Tibial nerve (tissue), 4 donors: ENCODE measurements at places on chromosomes 5 and 9.

DNA sequence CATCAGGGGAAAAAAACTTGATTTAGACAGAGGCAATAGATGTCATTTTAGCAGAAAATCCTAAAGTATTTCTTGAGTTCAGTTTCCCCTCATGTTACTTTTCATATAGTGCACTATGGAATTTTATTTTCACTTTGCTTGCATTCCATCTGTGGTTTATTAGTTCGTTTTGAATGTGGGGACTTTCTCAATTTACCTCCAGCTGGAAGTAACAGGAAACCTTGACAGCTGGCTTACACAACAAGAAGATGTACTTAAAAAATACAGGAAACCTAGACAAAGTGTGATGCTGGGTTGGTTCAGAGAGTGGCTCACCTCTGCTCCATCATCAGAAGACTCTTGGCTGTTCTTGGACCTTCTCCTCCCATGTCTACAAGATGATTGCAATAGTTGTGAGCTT is 567.0 kb downstream of the CETN3 start:
- no peaks in the 10 kb centered on the region for H3K36me3 ChIP-seq
- no peak for DNase-seq
- H3K4me3 ChIP-seq = no peak overlapping the region

GRCh38 chr5:173208296-173208695 is 26.7 kb downstream of the NKX2-5 start:
- no peaks in the 10 kb centered on the region for H3K4me1 ChIP-seq
- peak; percentile 3 for DNase-seq
- H3K27ac ChIP-seq = no peak overlapping the region
- H3K4me3 ChIP-seq = no peak overlapping the region

- no peak for DNase-seq
- H3K36me3 ChIP-seq = no peaks in the 10 kb centered on the region
- H3K4me3 ChIP-seq = no peak overlapping the region
- H3K27me3 ChIP-seq = no peaks in the 10 kb centered on the region
- H3K4me1 ChIP-seq = no peaks in the 10 kb centered on the region
Observed at GRCh38 chr9:6553866-6554265, 91.7 kb downstream of the GLDC start.

GRCh38 chr5:61732796-61733195 is 400.7 kb downstream of the ZSWIM6 start:
- no peaks in the 10 kb centered on the region for H3K36me3 ChIP-seq
- H3K4me1 ChIP-seq = no peaks in the 10 kb centered on the region
- no peak for DNase-seq
- no peaks in the 10 kb centered on the region for H3K27me3 ChIP-seq

GRCh38 chr9:28410411-28410810 is 837.1 kb upstream of the C9orf72 start:
- H3K27ac ChIP-seq = no peak overlapping the region
- H3K36me3 ChIP-seq = no peaks in the 10 kb centered on the region
- DNase-seq = no peak
- no peaks in the 10 kb centered on the region for H3K27me3 ChIP-seq
- no peaks in the 10 kb centered on the region for H3K4me1 ChIP-seq

DNA sequence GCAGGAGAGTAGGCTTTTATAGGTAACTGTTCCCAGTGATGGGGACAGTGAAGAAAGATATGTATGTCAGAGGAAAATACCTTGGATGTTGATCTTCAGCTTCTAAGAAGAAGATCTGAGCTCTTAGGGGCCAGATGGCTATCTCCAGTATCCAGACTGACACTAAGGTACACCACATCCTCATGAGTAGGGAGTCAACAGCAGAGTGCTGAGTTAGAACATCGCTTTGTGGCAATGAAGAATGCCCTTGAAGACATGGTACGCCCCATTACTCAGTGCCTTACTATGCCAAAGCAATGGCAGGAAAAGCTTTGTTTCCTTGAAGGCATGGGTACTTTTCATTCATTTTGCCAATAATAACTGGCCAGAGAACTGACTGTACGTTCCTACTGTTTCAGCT is 263.7 kb downstream of the CEMIP2 start:
- no peaks in the 10 kb centered on the region for H3K27me3 ChIP-seq
- no peaks in the 10 kb centered on the region for H3K4me1 ChIP-seq
- no peak overlapping the region for H3K27ac ChIP-seq
- no peak overlapping the region for H3K4me3 ChIP-seq

DNA sequence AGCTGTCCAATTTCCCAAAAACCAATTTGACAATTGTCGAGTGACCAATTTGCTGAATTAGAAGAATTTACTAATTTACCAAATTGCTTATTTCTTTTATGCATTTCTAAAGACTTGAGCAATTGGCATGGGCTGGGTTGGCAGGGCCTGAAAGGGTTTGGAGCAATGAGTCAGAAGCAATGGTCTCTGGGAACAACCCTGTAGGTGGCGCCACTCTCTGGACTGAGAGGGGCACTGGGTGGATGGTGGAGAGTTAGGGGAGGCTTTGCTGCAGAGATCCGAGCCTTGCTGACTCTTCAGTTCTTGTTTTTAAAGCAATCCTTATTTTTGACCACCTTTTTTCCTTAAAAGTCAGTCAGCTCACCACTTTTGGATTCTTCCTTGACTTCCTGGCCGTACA is 71.5 kb upstream of the RPS23 start:
- no peak for DNase-seq
- H3K4me1 ChIP-seq = peaks cover 8% of the 10 kb centered on the region
- H3K36me3 ChIP-seq = no peaks in the 10 kb centered on the region

- H3K27me3 ChIP-seq = no peaks in the 10 kb centered on the region
- H3K4me3 ChIP-seq = no peak overlapping the region
- no peak overlapping the region for H3K27ac ChIP-seq
Observed at GRCh38 chr5:40446910-40447309, 232.8 kb upstream of the PTGER4 start.

DNA sequence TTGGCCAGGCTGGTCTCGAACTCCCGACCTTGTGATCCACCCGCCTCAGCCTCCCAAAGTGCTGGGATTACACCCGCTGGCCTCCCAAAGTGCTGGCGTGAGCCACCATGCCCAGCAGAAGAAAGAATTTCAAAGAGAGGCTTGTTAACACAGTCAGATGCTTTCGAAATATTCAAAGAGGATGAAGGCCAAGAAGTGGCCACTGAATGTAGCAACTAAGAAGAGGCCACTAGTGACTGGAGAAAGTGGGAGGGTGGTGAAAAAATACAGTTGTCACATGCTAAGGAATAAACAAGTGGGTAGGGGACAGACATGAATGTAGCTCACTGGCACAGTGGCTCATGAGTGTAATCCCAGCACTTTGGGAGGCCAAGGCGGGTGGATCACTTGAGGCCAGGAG is 13.0 kb upstream of the TPM2 start:
- no peaks in the 10 kb centered on the region for H3K4me1 ChIP-seq
- H3K27ac ChIP-seq = no peak overlapping the region
- H3K36me3 ChIP-seq = peaks cover 17% of the 10 kb centered on the region
- H3K4me3 ChIP-seq = no peak overlapping the region

DNA sequence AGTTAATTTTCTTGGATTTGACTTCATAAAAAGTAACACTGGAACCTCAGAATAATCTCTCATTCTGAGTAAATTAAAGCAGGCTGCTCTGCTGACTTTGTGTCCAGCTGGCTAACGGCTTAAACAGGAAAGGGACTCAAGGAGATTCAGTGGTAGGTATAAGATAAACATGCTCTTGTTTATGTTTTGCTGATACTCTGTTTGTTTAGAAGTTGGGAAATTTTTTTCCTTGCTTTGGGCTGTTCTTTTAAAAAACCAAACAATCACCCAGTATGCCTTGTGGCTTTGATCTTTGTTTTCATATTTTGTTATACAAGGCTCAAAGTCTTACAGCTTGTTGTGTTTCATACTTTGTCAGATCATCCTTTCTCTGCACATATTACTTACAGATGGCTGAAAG is 237.6 kb upstream of the RIOK2 start:
- H3K27ac ChIP-seq = no peak overlapping the region
- H3K36me3 ChIP-seq = no peaks in the 10 kb centered on the region
- H3K27me3 ChIP-seq = no peaks in the 10 kb centered on the region
- DNase-seq = no peak

- H3K36me3 ChIP-seq = no peaks in the 10 kb centered on the region
- H3K27ac ChIP-seq = no peak overlapping the region
- DNase-seq = no peak
- H3K27me3 ChIP-seq = no peaks in the 10 kb centered on the region
Observed at GRCh38 chr5:9898319-9898718, 268.2 kb upstream of the TAS2R1 start.
